ENCODE measurements at places on chromosomes 5 and 9.
A peak's percentile ranks its signal among the peaks of the same experiment; 100 is the strongest.

- no peak for DNase-seq
Measured at GRCh38 chr5:99068944-99069650, 140.3 kb upstream of the CHD1 start.

DNA sequence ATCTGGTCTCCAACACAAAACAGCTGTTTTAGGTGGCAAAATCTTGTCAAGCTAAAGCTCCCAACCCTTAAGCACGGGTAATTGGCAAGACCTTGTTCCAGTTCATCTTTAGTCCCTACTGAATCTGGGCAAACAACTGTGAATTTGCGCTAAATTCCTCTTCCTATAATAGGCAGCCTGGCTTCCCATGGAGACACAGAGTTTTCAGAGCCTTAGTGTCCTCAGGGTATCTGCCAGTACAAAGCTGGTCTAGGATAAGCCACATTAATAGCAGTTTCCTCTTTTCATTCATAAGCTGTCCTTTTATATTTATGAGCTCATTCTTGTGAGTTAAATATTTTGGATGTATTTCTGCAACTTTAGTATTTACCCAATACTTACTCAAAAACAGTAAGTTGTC lies 59.5 kb downstream of the FGF10 start:
- no peak for DNase-seq

GRCh38 chr9:85200726-85201404 lies 531.3 kb downstream of the NTRK2 start:
- DNase-seq: no peak

- peak; percentile 33 for DNase-seq
Measured at GRCh38 chr5:95178046-95178651, 106.7 kb downstream of the MCTP1 start.

DNA sequence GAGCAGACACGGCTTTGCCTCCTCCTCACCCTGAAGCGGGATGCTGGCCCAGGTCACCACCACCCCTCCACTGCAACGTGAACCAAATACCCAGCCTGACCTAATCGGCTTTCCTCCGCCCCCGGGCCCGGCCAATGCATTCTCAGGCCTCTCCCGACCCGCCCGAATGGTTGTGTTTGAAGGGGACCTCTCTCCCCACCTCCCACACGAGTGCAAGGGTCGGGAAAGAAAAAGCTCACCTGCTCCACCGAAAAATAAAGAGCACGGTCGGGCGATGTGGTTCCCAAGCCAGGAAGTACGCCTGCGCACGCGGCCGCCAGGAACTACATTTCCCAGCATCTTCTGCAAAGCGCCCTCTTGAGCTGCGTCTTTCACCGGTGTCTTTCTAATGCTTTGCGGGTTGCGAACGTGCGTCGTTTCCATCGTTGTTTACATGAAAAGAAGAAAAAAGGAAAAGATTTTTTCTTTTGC lies at the start of gene ZNF883:
ZNF883 (minus strand) TSS at position 282 of the 471 bp plus-strand sequence.
- DNase-seq: no peak

DNA sequence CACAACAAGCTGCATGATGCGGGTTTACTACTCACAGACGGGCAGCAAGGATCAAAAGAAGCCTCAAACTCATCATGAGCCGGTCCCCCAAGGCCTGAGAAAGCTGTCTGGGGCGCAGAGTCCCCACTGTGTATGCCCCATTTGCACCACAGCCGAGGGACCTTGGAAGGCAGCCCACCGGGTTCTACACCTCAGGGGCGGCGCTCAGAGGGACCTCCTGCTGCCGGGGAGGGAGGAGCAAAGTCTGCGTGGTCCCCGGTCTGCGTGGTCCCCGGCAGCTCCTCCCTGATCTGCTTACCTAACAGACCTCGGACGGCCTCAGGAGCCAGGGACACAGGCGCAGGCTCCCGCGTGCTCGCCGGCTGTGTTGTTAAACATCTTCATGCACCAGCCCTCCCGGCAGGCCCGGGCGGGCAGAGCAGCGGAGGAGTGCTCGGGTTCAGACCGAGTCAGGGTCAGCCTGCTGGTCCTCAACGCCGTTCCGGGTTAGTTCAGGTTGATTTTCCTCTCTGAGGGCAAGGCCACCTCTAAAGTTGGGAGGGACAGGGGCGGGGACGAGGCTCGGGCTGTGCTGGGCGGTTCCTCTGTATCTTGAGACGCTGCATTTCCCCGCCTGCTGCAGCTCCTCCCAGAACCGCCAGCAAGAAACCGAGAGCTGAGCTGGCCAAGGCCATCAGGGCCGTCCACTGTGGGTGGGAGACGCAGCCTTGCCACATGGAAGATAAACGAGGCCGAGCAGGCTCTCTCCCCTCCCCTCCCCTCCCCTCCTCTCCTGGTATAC lies 74.6 kb downstream of the MRPL36 start:
- DNase-seq: no peak

GRCh38 chr5:173840111-173840983 lies 47.8 kb upstream of the CPEB4 start:
- DNase-seq: no peak

GRCh38 chr9:108486831-108487230 lies 369.0 kb downstream of the ACTL7B start:
- DNase-seq: no peak

DNA sequence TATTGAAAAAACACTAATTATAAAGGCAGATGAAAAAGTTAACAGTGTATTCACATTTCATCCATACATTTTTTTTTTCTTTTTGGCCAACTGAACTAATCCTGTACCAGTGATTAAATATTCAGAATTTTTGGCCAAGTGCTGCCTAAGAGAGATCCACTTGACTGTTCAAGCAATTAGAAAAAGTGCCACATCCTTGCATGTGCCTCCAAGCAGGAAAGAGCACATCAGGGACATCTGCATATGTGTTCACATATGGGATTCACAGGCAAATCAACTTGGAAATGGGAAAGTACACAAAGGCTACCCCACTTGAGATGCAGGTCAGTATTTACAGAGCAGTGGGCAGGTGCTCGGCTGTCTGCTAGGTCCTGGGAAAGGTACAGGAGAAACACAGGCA lies 163.3 kb upstream of the LHFPL2 start:
- no peak for DNase-seq

DNA sequence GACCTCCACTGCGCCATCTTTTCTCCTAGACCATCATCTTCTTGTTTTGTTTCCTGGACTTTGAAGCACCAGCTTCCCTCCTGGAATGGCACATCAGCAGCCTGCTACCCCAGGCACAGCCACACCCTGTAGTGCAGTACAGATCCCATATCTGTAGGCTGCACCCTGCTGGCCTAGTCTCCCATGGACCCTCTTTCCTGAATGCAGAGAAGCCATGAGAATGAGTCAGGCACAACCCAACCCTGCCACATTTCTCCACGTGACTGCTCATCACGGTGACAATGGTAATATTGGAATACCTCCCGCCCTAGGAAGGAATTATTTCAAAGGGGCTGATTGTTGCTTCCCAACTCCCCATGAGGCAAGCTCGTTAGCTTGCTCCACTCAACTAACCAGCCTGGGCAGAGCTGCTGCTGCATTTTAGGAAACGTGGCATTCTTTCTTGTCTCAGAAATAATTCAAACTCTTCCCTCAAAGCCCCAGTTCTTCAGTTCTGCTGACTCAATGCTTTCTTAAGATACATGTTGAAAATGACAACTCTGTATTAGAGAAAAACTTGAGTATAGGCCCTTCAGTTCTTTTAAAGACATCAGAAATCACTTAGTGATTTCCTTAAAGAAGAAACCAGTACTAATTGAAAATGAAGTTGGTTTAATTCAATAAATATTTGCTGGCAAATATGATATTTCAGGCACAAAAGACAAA lies 328.1 kb downstream of the MLLT3 start:
- DNase-seq: no peak

DNA sequence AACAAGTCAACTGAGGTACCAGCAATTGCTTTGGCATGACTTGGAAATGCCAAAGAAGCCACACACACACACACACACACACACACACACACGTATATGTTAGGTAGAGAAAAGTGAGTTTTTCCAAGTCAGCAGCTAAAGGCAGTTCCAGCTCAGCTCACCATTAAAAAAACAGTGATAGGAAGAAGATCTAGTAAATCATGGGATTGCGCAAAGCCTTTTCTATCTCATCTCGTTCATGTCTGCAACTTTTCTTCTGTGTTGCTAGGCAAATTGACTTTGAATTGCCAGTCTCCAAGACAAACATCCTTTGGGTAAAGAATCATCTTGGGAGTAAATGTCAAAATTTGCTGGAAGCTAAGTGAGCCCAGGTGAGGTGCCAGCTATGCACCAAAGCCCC lies 500.1 kb downstream of the ENC1 start:
- no peak for DNase-seq

GRCh38 chr5:30103452-30104202 lies 1089.9 kb upstream of the CDH6 start:
- no peak for DNase-seq

- DNase-seq: no peak
Measured at GRCh38 chr5:102450313-102450990, 48.3 kb downstream of the SLCO6A1 start.

- no peak for DNase-seq
Measured at GRCh38 chr5:61051267-61051666, 106.3 kb downstream of the NDUFAF2 start.

DNA sequence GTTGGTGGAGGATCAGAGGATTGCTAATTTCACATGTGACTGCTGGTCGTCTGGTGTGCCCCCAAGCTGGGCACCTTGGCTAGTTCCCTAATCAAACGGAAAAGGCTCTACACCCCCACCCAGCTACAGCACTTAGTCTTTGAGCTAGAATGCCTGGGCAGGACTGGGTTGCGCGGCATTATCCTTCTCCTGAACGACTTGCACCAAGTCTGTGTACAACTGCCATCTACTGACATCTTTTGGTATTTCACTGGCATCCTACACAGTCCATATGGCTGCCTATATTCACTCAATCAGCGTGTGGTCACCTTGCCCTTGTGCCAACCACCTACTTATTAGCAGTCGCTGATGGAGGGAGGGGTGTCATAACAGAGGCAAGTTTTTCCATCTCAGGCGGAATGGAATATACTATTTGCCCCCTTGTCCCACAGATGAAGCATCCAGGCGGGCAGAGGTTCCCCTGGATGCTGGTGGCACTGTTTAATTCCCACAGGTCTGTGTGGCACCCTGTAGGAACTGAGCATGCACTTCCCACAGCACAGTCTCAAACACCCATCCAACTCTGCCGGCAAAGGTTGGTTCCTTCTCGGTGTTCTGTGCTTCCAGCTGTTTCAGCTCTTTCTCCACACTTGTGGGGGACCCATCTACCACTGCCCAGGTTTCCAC lies 150.1 kb downstream of the OSTF1 start:
- peak; percentile 28 for DNase-seq

GRCh38 chr9:127225801-127226625 lies 38.6 kb upstream of the GARNL3 start:
- DNase-seq: no peak

DNA sequence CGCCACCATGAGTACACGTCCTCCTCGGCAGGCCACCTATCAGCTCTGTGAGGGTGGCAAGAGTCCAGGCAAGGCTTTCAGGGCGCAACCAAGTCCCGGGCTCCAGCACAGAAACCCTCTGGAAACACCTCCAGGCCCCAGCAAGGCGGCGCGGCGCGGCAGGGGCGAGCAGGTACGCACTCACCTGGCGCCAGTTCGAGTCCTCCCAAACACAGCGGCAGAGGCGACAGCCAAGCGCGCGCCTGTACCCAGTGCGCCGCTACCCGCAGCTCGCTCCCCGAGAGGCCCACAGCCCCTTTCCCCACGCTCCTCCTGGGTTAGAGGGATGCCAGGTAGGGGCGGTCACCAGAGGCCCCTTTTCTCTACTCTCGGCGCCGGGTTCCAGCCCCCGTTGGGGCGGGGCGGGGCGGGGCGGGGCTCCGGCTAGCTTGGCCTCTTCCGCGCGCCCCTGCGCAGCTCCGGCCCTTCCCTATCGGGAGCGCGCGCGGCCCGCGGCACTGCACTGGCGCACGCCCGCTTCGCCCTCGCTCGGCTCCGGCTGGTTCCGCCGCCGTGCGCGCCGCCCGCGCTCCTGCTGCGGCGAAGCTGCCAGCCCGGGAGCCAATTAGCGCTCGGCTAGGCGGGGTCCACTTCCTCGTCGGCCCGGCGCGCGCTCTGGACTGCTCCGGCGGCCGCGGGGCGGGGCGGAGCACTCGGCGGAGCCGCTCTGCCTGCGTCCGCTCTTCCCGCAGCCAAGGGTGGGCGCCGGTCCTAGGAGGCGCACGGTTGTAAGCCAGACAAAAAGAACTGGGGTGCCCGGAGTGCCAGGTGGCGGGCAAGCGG lies at the start of the genes NMRK1 and OSTF1:
NMRK1 (minus strand) TSS at position 332 of the 822 bp plus-strand sequence. CDS start 5,040 bp downstream, outside the sequence.
OSTF1 (plus strand) TSS at position 691 of the 822 bp plus-strand sequence. CDS start 179 bp downstream, outside the sequence.
- DNase-seq: peak; percentile 63

GRCh38 chr5:1808439-1808838 lies 7.2 kb downstream of the NDUFS6 start:
- no peak for DNase-seq

DNA sequence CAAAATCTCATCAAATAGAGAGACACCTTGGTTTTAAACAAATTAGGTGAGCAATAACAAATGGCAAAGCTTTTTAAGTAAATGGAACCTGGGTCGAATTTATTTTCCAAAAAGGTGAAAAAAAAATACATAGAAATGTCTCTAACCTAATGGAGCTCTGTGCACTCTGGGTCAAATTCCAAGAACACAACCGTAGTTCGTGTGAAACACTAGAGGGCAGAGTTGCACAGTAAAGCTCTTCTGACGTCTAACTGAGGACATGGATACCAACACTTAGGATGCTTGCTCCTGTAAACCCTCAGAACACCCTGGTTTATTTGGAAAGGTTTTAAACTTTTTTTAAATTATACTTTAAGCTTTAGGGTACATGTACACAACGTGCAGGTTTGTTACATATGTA lies 18.9 kb downstream of the MARCHF11 start:
- peak; percentile 17 for DNase-seq

GRCh38 chr5:32027093-32027716 lies 146.9 kb downstream of the GOLPH3 start:
- no peak for DNase-seq

- DNase-seq: no peak
Measured at GRCh38 chr9:25284365-25284764, 393.9 kb downstream of the TUSC1 start.

- no peak for DNase-seq
Measured at GRCh38 chr9:74570879-74571512, 73.9 kb downstream of the RORB start.

DNA sequence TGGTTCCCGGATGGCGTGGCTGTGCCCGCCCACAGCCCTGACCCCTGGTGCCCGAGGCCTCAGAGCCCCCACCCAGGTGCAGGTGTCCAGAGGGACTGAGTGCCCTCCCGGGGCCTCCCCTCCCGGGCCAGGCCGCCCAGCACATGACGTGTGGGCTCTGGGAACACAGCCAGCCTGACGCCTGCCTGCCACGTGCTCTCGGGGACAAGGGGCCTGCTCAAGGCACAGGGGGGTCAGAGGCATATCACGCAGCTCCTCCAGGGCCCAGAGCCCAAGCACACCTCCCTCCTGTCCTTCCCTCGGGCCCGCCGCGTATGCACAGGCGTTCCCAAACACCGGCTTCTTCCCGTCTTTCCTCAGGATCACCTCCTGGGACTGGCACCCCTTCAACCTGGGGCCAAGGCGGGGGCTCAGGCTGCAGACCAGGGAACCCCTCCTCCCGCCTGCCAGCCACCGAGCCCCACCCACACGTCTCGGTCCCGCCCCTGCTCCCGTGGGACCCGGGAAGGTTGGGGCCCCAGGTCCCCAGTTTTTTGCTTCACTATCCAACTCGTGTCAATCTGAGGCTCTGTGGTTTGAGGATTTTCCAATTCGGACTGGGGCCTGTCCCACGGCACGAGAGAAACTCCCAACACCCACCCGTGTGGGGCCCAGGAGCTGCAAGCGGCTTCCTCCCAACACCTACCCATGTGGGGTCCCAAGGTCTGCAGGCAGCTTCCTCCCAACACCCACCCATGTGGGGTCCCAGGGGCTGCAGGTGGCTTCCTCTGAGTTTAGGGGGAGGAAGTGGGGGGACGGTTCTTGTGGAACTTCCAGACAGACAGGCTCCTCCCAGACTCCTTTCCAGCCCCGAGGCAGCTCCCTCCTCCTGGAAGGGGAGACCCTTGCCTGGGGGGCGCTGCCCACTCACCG lies 1.5 kb downstream of the LCN10 start:
- no peak for DNase-seq
